Body of pancreas (tissue), 4 donors: ENCODE measurements at places on chromosomes 2 and 18.

DNA sequence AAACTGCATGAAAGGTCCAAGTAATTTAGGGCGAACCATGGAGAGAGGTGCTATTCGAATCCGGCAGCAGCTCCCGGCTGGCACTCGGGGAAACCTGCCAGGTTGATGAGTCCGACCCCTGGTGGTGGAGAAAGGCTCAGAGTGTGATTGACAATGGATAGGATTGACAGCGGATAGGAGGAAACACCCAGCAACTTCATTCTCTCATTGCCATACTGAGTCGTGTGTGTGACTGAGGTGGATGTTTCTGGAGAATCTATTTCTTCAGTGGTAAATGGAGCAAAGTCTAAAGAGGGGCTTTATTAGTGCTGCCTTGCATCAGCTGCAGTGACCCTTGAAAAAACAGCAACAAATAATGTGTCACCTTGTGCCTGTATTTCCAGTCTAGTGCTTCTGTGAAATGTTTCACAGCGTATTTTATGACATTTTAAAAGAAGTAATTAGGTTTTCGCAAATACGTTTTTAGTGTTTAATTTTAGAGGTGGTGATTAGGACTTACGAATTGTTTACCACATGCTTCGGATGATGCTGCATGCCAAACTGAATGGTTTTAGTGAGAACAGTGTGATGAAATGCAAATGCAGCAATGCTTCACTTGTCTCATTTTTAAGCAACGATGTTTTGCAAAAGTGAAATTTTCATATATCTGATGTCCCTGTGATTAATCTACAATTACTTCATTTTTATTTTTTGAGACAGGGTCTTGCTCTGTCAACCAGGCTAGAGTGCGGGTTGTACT is 102.0 kb downstream of the DCDC2C start:
- DNase-seq: peak; percentile 12

DNA sequence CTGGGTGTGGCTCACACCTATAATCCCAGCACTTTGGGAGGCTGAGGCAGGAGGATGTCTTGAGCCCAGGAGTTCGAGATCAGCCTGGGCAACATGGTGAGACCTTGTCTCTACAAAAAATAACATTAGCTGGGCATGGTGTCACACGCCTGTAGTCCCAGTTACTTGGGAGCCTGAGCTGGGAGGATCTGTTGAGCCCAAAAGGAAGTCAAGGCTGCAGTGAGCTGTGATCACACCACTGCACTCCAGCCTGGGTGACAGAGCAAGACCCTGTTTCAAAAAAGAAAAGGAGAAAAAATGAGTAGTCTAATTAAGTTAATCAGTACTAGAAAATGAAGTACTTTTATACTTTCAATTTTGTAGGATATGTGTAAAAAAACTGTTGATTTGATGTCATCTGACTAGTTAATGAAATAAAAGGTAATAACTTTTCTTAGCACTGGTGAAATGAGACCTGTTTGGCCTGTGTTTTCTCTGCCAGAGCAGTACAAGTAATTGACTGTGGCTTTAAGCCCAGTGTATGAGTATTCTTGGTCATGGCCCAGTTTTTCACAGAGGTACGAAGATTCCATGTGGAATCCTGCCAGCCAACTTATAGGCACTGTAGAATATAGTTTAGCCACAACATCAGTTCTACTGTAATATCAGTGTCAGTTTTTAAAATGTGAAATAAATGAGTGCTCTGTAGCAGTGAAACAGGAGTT is 35.8 kb downstream of the MFSD6 start:
- no peak for DNase-seq

DNA sequence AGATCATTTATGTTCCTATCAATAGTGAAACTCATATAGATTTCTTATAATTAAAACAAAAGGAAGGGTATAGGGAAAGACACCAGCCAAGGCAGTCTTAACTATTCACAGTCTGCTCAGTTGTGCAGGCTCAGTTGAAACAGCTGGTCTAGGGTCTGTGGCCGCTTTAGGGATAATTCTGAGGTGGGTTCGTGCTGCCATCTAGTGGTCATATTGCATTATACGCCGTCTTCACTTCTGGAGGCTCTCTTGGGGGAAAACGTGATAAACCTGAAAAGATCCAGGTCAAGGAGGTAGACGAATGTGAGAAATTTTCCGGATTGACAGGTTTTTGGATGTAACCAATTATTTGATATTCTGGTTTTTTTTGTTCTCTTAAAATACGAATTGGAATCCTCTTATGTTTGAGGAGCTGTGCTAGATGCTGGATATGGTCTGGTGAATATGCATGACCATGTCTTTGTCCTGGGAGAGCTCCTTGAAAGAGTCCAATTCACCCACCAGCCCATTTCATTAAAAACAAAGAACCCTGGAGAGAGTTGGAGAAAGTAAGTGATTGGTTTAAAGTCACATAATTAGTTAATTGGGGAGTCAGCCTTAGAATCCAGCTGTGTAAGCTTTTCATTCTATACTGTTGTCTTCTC is 492.4 kb downstream of the PLCL1 start:
- peak; percentile 61 for DNase-seq

DNA sequence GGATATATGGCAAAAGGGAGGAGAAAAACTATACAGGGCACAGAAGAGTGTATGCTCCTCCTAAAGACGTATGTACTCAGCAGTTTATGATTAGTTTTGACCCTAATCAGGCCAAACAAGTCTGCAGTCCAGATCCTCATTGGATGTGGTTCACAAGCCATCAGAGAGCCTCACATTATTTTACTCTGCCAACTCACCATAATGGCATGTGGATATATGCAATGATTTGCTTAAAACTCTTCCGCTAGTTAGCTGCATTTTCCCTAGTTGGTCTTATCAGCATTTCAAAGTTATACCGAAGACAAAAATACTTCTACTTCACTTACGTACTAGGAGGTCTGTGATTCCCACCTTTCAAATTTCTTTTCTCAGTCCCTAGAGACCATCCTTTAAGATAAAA is 198.4 kb downstream of the CMPK2 start:
- no peak for DNase-seq

DNA sequence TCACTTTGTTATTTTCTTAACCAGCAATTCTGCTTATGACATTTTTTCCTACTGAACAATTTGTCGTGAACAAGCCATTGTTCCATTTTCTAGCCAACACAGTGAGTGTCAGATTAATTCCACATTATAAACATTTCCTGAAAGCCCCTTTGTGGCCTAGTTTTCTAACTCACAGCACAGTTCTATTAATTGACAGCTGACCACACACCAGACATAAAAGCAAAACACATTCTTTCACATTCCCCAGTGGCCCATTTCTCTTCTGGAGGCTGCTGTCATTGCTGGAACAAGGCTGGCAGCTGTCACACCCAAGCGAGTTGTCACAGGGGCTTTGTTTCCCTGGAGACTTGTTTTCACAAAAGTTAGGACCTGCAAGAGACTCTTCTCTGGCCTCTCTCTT is 50.7 kb downstream of the RNF152 start:
- no peak for DNase-seq

GRCh38 chr2:217933617-217933993 is 69.2 kb downstream of the TNS1 start:
- no peak for DNase-seq

GRCh38 chr2:71813315-71813714 is 334.3 kb downstream of the CYP26B1 start:
- no peak for DNase-seq

DNA sequence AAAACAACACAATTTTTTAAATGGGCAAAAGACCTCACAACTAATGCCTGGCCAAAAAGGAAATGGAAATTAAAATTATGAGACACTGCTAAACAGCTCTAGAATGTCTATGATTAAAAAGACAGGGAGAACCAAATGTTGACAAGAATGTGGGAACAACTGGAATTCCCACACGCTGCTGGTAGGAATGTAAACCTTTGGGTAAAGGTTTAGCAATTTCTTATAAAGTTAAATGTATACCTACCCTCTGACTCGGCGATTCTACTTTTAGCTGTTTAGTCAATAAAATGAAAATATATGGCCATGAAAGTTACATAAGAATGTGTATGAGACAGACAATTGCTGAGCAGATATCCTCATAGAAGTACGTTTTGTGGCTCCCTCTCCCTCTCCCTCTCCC is 60.9 kb downstream of the ATF2 start:
- DNase-seq: no peak

GRCh38 chr18:65133610-65134009 is 617.2 kb upstream of the CDH7 start:
- DNase-seq: no peak

- DNase-seq: no peak
Measured at GRCh38 chr18:12819322-12819721, 64.7 kb downstream of the PTPN2 start.

- no peak for DNase-seq
Measured at GRCh38 chr2:224781400-224781799, 65.2 kb upstream of the CCDC195 start.

GRCh38 chr2:164710837-164711765 is 89.8 kb upstream of the GRB14 start:
- no peak for DNase-seq

DNA sequence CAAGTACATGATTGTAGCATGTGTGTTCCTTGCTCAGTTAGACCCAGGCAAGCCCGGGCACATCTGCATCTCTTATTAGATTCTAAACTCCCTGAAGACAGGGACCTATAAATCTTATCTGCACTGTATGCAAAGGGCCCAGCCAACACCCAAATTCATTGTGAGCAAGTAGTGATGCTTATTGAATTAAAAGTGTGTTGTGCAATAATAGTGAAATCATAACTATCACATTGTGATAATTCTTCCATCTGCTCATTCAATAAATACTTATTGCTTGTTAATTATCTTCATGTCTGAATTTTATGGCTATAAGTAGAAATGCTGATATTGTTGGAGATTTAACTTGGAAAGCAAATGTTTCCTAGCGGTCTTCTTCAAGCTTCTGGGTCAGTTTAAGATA is 387.5 kb downstream of the SLC4A3 start:
- DNase-seq: no peak

DNA sequence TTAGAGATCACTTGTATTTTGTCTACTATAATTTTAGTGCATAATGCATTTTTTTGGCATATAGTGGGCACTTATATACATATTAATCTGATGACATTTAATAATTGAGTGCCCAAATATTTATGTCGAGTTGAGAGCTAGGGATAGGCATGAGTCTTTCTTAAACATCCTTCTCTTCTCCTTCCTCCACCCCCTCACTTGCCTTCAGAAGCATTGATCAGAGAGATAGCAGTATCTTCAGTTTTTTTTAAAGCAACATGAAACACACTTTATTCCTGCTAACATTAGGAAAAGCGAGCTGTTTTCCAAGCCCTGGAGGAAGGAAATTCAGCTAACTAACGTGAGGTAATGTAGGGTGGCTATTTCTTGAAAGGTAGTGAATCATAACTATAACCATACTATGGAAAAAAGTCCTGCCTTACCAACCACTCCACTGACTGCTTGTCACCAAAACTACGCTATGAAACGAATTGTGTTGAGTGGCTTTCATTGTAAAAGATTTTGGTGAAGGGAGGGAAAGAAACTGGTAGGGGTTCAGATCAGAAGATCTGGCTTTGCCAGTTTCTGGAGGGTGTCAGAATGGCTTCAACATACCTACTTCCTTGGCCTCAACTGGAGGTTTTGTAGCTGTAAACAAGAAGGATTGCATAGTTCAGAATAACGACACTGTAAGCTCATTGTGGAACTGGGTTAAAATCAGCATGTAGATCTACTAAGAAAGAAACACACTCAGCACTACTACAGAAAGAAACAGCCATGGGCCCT is 2.3 kb upstream of the ITGA4 start:
- no peak for DNase-seq

DNA sequence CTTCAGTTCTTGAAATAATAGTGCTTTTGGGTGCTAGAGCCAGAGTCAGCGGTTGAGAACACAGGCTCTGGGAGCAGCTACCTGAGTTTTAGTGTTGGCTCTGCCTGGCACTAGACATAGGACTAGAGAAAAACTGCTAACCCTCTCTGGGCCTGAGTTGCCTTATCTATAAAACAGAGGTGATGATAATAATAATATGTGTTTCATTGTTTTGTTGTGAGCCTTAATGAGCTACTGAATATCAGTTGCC is 391.7 kb downstream of the PTPRM start:
- no peak for DNase-seq

DNA sequence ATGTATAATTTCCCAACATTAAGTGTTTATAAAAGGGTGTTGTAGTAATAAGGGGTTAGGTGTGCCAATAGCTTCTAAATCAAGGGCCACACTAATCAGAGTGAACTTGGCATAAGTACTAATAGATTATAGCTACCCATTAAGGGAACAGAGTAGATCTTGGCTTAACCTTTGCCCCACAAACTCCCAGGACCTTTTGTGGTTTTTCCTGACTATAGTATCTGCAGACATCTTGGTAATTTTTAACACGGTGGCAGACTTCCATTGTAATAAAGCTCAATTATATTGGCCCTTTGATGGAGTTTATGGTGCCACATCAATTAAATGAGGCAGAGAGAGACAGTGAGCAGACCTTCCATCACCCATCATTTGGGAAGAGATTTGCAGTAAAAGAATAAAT is 358.5 kb upstream of the HNRNPA3 start:
- no peak for DNase-seq

DNA sequence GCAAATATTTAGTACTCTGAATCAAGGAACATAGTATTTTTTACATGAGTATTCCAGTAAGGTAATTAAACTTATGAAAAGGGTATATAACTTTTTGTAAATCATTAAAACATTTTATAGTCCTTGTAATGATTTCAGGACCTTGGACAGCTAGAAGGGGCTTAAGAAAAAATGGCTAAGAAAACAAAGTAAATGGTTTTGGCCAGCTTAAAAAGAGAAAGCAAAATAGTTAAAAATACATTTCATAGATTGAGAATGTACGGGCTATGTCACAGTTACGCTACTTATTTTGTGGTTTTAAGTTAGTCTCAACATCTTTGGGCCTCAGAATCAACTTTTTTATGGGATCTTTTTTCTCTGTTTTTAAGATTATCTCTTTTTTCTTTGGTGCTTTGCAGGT is 26.7 kb downstream of the POLI start:
- no peak for DNase-seq

- DNase-seq: no peak
Measured at GRCh38 chr2:158138255-158138654, 36.6 kb downstream of the UPP2 start.

GRCh38 chr2:147844697-147845410 is at the start of gene ACVR2A:
Gene ACVR2A (plus strand): TSS chr2:147845029. CDS start chr2:147845153, 124 bp downstream.
- DNase-seq: peak; percentile 53

DNA sequence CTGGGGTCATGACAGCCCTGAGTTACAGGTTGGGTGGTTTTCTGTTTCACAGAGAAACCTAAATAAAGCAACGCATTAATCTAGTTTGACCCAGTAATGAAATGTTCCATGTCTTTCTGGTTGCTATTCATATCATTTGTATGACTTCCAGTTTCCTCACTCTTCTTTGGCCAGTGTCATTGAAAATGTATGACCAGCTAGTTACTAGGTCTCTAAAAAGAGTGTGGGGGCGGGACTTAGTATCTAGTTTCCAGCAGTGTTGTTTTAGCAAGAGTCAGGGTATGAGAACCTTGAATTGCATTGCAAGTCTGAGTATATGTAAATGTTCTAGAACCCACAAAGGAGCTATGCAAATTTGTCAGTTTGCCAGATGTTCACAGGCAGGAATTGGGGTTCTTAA is 47.7 kb downstream of the SLC9A2 start:
- no peak for DNase-seq
